ENCODE measurements at places on chromosomes 7 and 10.
A peak's percentile ranks its signal among the peaks of the same experiment; 100 is the strongest.

- no peaks in the 10 kb centered on the region for H3K4me1 ChIP-seq
- no peaks in the 10 kb centered on the region for H3K36me3 ChIP-seq
- H3K27me3 ChIP-seq, result no peaks in the 10 kb centered on the region
- H3K27ac ChIP-seq, result no peak overlapping the region
- DNase-seq, result no peak
Measured at GRCh38 chr7:83469076-83469475, 179.9 kb downstream of the SEMA3E start.

GRCh38 chr7:140358412-140359051 is 39.8 kb downstream of the SLC37A3 start:
- H3K27me3 ChIP-seq, result no peaks in the 10 kb centered on the region
- peak; percentile 25 for DNase-seq
- H3K4me1 ChIP-seq, result peaks cover 31% of the 10 kb centered on the region
- H3K27ac ChIP-seq, result peak overlapping the region; percentile 91

DNA sequence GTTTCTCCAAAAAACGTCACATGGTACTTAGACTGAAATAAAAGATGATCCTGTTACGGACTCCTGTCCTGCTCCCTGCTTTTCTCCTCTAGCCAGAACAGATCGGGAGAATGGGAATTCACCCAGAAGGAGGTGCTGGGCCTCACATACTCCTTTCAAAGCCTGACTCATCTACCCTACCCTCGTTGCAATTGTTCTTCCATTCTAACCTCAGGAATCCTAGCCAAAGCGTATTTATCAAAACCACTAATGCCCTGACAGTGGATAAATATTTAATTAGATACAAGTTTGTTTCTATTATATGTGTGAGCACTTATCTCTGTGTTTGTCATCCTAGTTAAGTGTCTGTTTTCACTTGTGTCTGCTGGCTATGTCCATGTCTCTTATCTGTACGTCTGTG is 21.7 kb downstream of the ZCWPW1 start:
- H3K4me3 ChIP-seq, result no peak overlapping the region
- H3K36me3 ChIP-seq, result no peaks in the 10 kb centered on the region
- no peak for DNase-seq
- peaks cover 39% of the 10 kb centered on the region for H3K27me3 ChIP-seq

GRCh38 chr7:23377134-23377533 is 78.0 kb downstream of the MALSU1 start:
- H3K4me3 ChIP-seq, result no peak overlapping the region
- peaks cover 23% of the 10 kb centered on the region for H3K4me1 ChIP-seq
- peaks cover 15% of the 10 kb centered on the region for H3K27me3 ChIP-seq
- H3K27ac ChIP-seq, result no peak overlapping the region
- no peak for DNase-seq

DNA sequence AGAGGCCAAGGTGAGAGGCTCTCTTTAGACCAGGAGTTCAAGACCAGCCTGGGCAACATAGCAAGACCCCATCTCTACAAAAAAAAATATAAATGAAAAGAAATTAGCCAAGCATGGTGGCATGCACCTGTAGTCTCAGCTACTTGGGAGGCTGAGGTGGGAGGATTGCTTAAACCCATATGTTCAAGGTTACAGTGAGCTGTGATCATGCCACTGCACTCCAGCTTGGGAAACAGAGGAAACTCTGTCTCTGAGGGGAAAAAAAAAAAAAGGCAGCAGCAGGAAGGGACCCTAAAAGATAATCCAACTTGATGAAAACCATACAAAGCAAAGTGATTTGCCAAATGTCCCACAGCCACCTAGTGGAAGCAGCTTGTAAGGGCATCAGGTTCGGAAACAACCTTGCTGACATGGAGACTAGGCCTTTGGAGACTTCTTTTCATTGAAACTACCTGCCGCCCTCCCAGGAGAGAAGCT is 15.6 kb upstream of the PBLD start:
- H3K27me3 ChIP-seq, result no peaks in the 10 kb centered on the region
- peaks cover 45% of the 10 kb centered on the region for H3K36me3 ChIP-seq
- H3K4me1 ChIP-seq, result no peaks in the 10 kb centered on the region
- H3K27ac ChIP-seq, result no peak overlapping the region
- DNase-seq, result peak; percentile 60
- H3K4me3 ChIP-seq, result no peak overlapping the region
